ENCODE measurements at places on chromosomes 2 and 18.

DNA sequence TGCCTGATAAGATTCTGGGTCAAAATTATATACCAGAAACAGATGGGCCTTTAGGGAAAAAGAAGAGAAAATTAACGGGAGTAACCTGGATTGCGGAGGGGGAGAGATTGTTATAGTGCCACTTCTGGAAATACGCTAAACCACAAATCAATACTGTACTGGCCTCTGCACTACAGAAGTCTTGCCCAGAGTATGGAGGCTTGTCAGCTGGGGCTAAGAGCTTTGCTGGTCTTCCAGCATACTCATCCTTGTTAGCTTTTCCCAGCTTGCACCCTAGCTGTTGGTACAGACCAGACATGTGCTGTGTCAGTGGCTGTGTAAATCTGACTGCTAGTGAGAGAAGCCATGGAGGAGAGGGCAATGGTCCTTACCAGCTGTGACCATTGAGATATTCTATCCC is 8.9 kb downstream of the AGBL5 start:
- DNase-seq: no peak

- no peak for DNase-seq
Observed at GRCh38 chr2:85600951-85601770, 1.3 kb downstream of the TMEM150A start.

DNA sequence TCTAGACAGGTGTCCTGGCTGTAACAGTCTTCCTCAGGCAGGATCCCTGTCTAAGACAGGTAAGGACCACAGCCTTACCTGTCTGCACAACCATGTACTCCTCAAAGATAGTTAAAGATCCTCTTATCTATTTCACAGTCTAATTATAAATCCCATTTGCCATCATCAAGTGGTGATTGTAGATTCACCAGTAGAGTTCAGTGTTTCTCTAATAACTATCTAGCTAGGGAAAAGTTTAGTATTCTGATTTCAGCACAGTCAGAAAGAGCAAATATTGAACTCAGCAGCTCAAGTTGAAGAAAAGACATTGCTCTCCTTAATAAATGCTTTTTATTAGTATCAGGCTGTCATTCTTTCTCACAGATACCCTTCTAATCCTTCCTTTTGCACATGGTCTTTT is 1305.5 kb upstream of the NXPH2 start:
- DNase-seq: no peak

DNA sequence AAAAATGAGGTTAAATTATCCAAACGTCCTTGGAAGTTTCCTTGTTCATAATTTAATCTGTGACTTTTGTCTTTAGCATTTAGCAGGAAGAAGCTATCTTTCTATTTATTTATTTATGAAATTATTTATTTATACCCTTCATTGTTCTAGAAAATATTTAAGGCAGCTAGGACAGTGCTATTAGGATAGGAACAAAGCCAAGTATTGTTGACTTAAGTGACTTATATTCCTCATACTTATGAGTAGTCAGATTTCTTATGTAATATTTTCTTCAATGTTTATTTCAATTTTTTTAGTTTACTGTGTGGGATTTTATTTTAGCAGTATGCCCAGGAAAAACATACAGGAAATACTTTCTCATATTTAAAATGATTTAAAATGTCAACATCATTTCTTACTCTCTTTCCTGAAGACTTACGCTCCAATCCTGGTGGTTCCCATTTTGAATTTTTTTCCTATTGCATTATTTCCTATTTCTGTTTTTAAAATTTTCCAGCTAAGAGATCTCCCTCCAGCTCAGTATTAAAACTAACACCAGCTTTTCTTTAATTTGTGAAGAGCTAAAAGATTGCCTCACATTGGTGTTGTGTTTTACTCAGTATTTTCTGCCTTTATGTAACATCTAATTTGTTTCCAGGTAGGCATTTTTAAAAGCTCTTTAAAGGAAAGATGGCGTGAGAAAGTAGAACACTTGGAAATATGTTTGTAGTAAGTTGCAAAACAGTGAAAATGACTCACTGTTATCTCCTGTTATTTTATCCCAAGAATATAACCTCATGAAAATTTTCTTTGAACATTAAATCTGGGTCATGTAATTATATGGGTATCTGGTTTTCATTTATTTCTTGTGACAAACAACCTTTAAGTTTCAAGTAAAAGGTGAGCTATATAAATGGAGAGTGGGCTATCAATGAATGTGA is 32.2 kb downstream of the MAPRE2 start:
- no peak for DNase-seq

DNA sequence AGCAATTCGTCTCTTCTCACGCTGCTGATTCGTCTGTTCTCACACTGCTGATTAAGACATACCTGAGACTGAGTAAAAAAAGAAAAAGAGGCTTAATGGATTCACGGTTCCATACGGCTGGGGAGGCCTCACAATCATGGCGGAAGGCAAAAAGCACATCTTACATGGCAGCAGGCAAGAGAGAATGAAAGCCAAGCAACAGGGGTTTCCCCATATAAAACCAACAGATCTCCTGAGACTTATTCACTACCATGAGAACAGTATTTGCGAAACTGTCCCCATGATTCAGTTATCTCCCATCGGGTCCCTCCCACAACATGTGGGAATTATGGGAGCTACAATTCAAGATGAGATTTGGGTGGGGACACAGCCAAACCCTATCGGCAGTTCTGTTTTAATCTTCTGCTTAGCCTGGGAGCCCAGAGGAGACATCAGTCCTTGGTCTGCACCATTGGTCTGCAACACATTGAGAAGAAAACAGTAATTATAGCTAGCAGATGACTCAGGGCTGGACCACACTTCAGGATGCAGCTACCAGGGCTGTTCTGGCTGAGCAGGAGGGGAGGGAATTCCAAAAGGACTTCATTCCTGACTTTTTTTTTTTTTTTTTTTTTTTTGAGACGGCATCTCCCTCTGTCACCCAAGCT is 69.4 kb downstream of the CABLES1 start:
- no peak for DNase-seq

DNA sequence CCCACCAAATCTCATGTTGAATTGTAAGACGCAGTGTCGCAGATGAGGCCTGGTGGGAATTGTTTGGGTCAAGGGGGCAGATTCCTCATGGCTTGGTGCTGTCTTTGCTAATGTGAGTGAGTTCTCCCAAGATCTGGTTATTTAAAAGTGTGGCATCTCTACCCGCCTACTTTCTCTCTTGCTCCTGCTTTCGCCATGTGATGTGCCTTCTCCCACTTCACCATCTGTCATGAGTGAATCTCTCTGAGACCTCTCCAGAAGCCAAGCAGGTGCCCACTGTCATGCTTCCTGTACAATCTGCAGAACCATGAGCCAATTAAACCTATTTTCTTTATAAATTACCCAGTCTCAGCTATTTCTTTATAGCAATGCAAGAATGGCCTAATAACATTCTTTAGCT is 246.6 kb upstream of the CDH20 start:
- no peak for DNase-seq

- DNase-seq: no peak
Observed at GRCh38 chr2:20677301-20678085, 10.5 kb downstream of the GDF7 start.

- DNase-seq: no peak
Observed at GRCh38 chr2:12733846-12734245, 17.1 kb downstream of the TRIB2 start.

DNA sequence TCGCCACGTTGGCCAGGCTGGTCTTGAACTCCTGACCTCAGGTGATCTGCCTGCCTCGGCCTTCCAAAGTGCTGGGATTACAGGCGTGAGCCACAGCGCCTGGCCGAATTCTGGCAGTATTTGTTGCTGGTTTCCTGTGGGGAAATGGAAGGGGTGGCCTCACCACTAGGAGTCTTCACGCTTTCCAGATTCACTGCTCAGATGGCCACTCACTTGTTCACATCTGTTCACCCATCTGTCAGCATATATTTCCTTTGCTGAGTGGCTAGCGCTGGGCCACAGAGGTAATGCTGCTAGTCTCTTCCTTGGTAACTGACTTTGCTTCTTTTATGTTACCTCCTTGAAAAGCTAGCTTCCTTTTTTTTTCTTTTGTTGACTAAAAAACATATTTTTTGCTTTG is 27.2 kb downstream of the TMEM177 start:
- DNase-seq: no peak

DNA sequence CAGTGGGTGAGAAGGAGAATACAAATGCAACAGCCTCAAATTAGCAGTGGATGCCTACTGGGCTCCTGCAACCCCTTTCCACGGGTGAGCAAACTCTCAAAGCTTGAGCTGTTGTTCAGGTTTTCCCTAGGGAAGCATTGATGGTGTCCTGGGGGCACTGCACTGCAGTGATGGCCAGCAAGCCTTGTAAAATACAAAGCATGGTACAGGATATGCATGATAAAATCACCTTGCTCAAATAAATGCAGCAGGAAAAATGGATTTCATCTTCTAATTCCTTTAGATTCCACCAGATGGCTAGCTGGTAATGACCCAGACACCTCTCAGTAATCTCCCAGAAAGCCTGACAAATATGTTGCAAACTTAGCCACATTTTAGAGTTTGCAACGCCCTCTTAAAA is 698.2 kb downstream of the TRIB2 start:
- no peak for DNase-seq

GRCh38 chr2:234454433-234454832 is 42.4 kb downstream of the ARL4C start:
- no peak for DNase-seq

DNA sequence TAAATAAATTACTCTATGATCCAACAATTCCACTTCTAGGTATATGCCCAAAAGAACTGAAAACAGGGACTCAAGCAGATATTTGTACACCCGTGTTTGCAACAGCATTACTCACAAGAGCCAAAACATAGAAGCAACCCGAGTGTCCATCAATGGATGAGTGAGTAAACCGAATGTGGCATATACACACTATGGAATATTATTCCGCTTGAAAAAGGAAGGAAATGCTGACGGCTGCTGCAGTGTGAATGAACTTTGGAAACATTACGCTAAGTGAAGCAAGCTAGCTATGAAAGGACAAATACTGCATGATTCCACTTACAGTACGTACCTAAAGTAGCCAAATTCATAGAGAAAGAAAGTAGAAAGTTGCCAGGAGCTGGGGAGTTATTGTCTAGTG is 32.2 kb downstream of the MREG start:
- no peak for DNase-seq

DNA sequence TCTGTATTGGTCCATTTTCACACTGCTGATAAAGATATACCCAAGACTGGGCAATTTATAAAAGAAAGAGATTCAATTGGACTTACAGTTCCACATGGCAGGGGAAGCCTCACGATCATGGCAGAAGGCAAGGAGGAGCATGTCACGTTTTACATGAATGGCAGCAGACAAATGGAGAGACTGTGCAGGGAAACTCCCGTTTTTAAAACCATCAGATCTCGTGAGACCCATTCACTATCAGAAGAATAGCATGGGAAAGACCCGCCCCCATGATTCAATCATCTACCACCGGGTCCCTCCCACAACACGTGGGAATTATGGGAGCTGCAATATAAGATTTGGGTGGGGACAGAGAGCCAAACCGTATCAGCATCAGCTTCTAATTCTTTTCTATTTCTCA is 217.0 kb downstream of the ANAPC1 start:
- DNase-seq: no peak

DNA sequence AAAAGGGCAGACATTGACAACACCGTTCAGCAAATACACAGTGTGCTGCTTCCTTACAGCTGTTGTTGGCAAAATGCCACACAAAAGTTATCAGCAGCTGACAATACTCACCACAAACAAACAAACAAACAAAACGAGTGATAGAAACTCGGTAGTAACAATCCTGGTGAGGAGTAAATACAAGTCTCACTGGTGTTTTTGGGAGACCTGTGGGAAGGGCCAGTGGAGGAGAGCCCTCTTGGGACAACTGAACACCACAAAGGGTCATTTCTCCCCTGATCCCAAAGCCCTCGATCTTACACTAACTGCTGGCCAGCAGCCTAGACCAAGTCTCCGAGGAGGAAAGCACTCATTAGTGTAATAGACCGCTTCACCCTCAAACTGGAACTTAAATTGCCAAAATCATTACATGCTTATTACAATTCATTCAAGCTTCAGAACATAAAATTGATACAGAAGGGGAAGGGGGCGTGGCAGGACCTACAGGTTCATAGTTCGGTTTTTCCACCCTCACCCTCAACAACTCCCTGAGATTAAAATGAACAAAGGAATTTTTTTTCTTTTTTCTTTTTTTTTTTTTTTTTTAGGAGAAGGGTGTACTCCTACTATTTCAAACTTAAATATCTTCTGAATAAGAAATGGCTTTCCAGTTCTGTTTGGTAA is 5.0 kb downstream of the AP1S3 start:
- no peak for DNase-seq
